Vagina (tissue), 2 donors: ENCODE measurements at places on chromosomes 11 and 22.

GRCh38 chr22:29701155-29701999 lies 18.4 kb upstream of the CABP7 start:
- no peak for DNase-seq

GRCh38 chr11:34454308-34455032 lies 15.7 kb downstream of the CAT start:
- DNase-seq, result no peak

- DNase-seq, result no peak
Observed at GRCh38 chr11:47448566-47449427, at the start of gene RAPSN. Gene RAPSN (minus strand): TSS chr11:47449136. CDS start chr11:47448964, 172 bp downstream.

GRCh38 chr11:46533396-46534100 lies 60.3 kb downstream of the AMBRA1 start:
- no peak for DNase-seq

DNA sequence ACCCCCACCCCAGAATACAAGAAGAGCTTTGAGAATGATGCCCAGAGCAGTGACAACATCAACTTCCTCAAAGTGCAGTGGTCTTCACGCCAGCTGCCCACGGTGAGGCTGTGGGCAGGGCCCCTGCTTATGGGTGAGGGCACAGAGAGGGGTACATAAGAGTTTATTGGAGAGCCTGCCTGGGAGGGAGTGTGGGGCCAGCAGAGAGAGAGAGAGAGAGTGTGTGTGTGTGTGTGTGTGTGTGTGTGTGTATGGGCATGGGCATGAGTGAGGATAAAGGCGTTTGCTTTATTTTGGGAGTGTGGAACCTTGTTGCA lies 9.5 kb downstream of the PHOX2A start:
- no peak for DNase-seq
